ENCODE measurements at places on chromosomes 7 and 10.
A peak's percentile ranks its signal among the peaks of the same experiment; 100 is the strongest.

- peak; percentile 83 for DNase-seq
These were observed at the start of gene INHBA for GRCh38 chr7:41702635-41703371. Gene INHBA, minus strand, starts transcription at chr7:41703090. Its CDS starts 2,716 bp downstream, at chr7:41700374.

DNA sequence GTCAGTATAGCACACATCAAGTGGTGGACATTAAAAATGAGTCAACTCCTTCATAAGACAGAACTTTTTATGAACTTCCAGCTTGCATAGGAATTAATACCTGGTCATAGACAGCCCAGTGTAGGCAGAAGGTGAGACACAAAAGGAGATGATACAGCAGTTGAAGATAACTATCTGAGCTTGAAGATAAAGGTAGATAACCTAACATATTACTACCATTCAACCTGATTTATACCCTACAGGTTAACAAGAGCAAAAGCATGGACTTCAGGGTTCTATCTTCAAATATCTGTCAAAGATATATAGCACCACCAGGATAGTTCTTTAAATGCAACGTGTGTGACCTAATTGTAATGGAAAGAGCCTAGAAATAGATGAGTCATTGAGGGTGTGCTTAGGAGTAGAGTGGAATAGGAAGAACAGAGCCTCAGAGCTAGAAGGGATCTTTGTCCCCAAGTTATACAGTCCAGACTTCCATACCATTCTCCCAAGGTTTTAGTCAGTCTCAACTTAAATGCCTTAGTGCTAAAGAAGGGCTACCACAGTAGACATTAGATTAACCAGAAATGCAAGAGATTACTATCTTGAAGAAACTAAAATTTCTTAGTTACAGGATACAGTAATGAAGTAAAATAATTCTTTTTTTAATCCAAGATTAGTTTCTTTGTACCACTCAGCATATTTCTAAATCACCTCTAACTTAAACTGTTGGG is 9.2 kb downstream of the ZNF800 start:
- DNase-seq: peak; percentile 11

DNA sequence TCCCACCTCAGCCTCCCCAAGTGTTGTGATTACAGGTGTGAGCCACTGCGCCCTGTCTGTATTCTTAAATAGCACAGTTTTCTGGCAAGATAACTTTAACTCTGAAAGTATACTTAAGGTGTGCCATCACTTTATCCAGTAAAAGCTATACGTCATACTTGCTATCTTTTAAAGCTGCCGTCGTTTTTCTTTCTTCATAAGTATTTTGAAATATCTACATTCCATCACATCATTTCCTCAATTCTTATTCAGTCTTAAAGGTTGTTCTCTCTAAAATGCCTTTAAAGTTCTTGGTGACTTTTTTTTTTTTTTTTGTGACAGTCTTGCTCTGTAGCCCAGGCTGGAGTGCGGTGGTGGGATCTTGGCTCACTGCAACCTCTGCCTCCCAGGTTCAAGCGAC is 34.7 kb downstream of the PTPN12 start:
- no peak for DNase-seq

GRCh38 chr7:77413861-77414424 is 2.2 kb downstream of the GSAP start:
- peak; percentile 19 for DNase-seq

DNA sequence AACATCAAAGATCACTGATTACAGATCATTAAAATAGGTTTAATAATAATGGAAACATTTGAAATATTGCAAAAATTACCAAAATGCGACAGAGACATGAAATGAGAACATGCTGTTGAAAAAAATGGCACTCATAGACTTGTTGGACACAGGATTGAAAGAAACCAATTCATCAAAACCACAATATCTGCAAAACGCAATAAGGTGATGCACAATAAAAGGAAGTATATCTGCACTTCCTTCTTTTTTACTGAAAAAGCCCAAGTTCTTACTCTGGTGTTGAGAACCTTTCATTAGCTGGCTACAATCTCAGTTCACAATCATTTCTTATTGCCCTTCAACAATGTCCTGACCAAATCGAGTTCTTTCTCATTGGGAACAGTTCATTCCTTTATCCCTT is 28.7 kb downstream of the TMEM106B start:
- no peak for DNase-seq

DNA sequence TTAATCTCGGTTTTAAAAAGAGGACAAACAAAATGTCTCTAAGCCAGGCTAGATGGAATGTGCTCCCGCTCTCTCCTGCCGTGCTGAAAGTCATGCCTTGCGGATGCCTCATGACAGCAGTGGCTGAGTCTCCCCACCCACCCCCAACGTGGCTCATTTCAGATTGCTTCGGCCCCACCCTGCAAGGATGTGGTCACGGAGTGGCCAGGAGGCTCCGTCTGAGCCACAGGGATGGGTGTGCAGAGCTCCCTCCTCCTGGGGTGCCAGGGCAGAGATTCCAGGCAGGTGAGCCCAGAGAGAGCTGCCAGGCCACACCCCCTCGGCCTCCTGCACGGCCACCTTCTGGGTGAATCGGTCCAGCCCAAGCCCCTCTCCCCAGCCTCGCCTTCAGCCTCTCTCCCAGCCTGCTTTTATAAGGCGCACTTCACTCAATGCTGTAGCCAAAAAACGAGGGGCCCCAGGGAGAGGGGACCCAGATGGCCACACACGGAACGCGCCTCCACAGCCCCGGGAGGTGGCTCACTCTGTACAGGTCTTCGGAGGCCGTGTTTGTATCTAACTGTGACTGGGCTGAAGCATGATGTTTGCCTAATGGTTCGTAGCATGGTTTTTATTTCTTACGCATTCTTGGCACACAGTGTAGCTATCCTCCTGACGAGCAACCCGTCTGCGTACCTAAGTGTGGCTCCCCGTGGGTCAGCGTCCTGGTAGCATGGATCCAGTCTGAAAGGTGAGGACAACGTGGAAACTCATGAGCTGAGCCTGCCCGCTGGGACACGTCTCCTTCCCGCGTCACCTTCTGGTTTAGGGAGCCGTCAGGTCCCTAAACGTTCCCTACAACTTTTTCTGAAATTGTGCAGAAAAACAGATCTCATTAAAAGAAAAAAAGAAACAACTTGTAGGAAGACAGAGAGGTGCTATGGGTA is 413.8 kb upstream of the FOXK1 start:
- DNase-seq: no peak

DNA sequence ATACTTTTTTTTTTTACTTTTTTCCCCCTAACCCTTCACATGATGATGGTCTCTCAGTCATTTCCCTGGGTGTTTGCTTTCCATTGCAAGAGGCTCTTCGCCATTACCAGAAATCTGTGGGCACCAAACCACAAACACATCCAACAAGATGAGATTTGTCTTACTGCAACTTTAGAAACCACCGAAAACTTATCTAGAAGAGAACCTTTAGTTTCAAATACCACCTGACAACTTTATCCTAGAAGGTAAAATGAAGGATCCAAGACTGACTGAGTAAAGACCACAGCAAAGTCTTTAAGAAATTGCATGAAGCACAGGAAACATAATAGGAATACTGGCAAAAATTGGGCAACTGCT is 363.3 kb upstream of the MBL2 start:
- no peak for DNase-seq

DNA sequence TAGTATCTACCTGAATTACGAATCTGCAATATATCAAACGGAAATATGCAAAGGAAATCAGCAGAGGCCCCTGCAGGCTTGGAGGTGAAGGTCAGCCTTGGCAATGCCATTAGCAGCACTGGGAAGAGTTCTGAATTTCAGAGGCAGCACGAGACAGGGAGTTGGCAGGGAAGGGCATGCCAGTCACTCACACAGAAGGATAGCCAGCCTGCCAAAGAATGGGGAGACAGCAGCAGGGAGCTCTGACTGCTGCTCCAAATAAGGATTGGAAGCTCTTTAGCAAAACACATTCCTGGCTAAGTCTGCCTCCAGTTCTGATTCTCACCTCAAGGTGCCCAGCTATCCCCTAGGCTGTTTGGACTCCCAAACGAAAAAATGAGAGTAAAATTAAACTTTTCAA is 188.0 kb downstream of the PDE1C start:
- peak; percentile 39 for DNase-seq

GRCh38 chr7:50793947-50794570 is 11.4 kb upstream of the GRB10 start:
- no peak for DNase-seq

- no peak for DNase-seq
These were observed 142.1 kb upstream of the ZNF438 start for GRCh38 chr10:31173752-31174151.

- DNase-seq: no peak
These were observed 7.6 kb downstream of the ATP5F1C start for GRCh38 chr10:7795605-7796004.

GRCh38 chr10:18505456-18506118 is 145.8 kb downstream of the NSUN6 start:
- DNase-seq: no peak

DNA sequence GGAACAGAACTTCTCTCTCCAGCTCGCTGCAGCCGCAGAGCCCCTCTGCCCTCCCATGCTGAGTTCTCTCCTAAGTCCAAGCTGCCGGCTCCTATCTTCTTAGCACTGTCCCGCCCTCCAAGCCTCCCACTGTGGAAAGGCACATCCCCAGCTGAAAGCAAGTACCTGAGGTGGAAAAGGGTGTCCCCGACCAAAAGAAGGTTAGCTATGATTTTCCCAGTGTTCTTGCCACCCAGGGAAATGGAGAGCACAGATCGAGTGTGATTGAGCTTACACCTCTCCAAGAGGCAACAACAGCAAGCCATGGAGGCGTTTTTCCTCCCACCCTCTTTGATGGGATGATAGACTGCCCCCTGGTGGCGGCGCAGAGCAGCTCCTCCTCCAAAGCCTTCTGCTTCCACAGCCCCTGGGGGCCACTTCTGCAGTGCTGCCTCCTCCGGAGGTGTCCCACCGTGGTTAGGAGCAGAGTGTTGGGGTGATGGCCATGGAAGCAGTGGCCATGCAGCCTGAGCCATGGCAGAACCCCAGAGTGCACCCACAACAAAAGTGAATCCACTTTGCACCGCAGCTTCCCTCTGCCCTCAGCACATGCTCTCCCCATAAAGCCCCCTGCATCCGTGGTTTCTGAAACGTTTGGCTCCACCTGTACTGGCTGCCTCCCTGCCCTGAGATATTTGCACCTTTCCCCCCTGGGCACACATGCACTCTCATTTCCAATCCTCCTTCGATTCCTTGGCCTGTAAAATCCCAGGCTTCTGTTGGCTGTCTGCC is 143.1 kb upstream of the STK17A start:
- DNase-seq: peak; percentile 79

- no peak for DNase-seq
These were observed 455.6 kb upstream of the ANKRD30A start for GRCh38 chr10:36669615-36670352.

- DNase-seq: no peak
These were observed 128.7 kb downstream of the C1GALT1 start for GRCh38 chr7:7311001-7311400.

GRCh38 chr10:131786756-131787605 is 113.8 kb upstream of the PPP2R2D start:
- DNase-seq: peak; percentile 51

- no peak for DNase-seq
These were observed 191.2 kb upstream of the SH2B2 start for GRCh38 chr7:102095321-102096011.

GRCh38 chr7:99396418-99397296 is 11.7 kb downstream of the PDAP1 start:
- no peak for DNase-seq

- DNase-seq: no peak
These were observed 222.9 kb downstream of the CHRM2 start for GRCh38 chr7:137091396-137091795.

GRCh38 chr7:17940951-17941431 is 697 bp upstream of the SNX13 start:
- DNase-seq: no peak

GRCh38 chr7:26642416-26642815 is 222.0 kb downstream of the SKAP2 start:
- DNase-seq: no peak

GRCh38 chr10:12350167-12350872 is 973 bp downstream of the CAMK1D start:
- DNase-seq: peak; percentile 47

GRCh38 chr10:121448766-121449421 is 149.3 kb downstream of the FGFR2 start:
- no peak for DNase-seq

- no peak for DNase-seq
These were observed 441.5 kb upstream of the ETV1 start for GRCh38 chr7:14430926-14431325.

DNA sequence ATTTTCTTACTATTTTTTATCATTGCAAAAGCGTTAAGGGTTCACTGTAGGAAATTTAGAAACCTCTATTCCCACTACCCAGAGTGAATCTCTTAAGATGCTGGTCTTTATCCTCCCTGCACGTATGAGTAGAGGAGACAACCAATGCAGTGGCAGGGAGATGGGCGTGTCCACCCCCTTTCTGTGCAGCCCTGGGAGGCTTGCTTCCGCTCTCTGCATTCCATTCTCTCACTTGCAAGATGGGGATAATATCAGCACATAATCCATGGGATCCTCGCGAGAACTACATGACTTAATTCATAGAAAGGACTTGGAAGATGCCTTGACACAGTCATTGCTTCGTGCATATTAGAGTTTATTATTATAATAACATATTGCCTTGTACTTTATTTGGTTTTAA is 196.2 kb downstream of the KLF6 start:
- no peak for DNase-seq

GRCh38 chr10:63071145-63071544 is 62.0 kb upstream of the NRBF2 start:
- no peak for DNase-seq

- DNase-seq: peak; percentile 87
These were observed at the start of gene PAPSS2 for GRCh38 chr10:87659571-87660483. Gene PAPSS2, plus strand, starts transcription at chr10:87659878. Its CDS starts 104 bp downstream, at chr10:87659982.

GRCh38 chr7:38021892-38022291 is 101.5 kb downstream of the EPDR1 start:
- no peak for DNase-seq

DNA sequence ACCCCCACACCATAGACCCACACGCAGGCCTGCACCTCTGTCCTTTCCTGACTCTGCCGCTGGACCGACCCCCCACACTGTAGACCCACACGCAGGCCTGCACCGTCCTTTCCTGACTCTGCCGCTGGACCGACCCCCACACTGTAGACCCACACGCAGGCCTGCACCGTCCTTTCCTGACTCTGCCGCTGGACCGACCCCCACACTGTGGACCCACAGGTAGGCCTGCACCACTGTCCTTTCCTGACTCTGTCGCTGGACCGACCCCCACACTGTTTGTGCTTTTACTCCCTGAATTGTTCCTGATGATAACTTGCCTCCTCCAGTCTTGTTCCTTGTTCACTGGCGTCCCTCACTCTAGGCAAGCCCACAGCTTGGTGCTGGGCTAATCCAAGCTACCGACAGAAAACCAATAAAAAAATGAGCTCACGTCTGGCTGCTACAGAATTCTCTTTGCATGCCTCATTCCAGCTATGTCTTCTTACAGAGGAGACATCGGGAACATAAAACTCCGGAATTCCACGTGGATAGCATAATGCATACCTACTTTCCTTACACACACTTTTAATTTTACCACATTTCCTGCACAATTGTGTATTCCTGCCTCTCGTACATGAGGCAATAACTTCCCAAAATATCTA is 494.3 kb downstream of the PTPRN2 start:
- no peak for DNase-seq

GRCh38 chr7:130995252-130996081 is 261.5 kb upstream of the KLF14 start:
- DNase-seq: no peak

GRCh38 chr7:55549457-55549856 is 22.8 kb downstream of the VOPP1 start:
- DNase-seq: no peak
